GOT3 (cell line): ENCODE measurements at places on chromosomes 16 and 17.

DNA sequence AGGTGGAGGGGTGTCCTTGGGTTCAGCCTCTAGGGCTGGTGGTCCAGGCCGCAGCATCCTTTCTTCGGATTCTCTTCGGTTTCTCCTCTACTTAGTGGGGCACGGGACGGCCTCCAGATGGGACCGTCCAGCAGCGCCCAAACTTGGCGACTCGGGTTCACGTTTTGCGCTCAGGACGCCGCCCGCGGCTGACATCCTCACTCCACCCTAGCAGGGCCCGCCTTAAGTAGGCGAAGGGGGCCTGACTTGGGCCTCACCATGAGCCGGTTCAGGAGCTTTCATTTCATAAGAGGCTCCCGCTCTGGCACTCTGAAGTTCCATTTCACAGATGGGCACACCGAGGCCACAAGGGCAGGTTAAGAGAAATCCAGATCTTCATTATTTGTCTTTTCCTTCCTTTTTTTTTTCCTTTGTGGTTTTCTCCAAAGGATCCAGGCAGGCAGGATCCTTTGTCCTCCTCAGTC lies 141.2 kb downstream of the SEC14L1 start:
- no peak for DNase-seq

DNA sequence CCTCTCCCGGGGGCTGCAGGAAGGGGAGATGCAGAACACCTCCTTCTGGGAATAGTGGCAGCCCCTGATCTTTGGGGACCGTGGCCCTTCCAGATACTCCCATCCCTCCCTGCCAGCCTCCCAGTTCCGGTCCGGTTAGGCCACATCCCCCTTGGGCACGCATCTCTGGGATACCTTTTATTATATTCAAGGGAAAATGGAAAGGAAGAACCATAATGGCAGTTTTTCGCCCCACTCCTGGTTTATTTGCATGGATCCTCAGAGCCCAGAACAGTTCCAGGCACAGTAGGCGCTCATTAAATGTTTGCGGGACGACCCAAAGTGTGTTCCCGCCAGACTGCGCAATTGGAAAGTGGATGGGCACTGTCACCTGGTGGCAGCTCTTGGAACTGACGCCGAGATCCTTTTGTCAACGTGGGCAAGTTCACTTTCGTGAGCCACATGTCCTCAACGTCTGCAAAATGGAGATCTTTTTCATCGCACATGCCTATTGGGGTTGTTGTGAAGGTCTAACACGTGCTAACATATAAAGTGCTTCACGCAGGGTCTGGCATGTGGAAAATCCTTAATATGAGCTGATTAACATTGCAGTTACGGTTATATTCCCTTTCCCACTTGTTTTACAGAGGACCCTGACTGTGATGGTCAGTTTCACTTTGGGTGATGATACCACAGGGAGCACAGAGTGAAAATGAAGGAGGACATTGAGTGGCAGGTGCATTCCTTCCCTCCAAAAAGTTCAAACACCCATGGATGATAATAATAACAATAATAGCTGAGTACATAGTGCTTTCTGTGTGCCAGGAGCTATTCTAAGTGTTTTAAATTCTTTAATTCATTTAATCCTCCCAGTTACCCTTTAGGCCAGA lies 1.7 kb upstream of the GPRC5B start:
- no peak for DNase-seq

GRCh38 chr16:74807052-74807646 lies 32.5 kb upstream of the FA2H start:
- DNase-seq, result no peak

DNA sequence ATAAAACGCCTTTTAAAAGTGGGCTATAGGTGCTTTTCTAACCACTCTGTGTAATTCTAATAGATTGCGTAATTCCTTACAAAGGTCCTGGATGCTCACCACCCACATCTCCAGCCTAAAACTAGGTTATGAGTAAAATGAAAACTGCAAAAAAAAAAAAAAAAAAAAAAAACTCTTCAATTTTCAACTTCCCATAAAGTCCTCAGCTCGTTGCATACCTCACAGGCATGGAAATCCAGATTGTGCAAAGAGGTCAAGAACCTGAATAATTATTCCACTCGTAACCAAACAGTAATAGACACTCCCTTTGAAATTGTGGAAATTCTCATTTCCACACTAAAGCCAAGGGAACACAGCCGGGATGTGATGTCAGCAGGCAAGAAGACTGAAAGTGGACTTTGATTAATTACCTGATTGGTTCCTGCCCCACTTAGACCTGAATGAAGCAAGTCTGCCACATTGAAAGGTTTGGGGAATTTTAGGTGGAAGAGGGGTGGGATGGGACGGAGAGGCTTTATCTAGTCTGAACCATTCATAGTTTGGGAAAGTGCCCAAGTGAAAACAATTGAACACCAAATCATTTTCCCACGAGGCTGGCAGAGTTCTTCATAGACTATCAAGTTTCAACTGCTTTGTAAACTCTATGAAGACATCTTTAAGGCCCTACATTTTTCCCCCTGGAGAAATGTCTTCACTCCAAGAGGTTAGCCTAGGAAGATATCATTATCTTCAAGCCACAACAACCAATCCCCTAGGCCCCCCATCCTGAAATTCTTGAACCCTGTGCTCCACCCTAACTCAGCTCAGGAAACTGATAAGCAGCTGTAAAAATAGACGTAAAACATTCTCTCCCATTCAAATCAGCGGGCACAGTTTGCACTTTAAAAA lies 49.1 kb upstream of the TANC2 start:
- no peak for DNase-seq

GRCh38 chr16:4557973-4558372 lies 1.8 kb downstream of the C16orf96 start:
- no peak for DNase-seq

- no peak for DNase-seq
Observed at GRCh38 chr17:79176792-79177601, 102.4 kb downstream of the ENGASE start.

DNA sequence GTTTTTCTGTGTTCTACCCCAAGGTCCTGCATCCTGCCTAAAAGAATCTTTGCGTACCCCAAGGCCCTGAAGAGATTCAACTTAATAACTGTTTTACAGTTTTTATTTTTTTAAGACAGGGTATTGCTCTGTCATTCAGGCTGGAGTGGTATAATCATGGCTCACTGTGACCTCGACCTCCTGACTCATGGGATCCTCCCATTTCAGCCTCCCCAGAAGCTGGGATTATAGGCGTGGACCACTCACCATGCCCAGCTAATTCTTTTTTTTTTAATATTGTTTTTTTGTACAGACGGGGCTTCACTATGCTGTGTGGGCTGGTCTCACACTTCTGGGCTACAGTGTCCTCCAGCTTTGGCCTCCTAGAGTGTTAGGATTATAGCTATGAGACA lies 9.3 kb upstream of the FAAP100 start:
- DNase-seq, result no peak

- DNase-seq, result peak; percentile 88
Observed at GRCh38 chr17:4366327-4367063, at the start of gene UBE2G1. Gene UBE2G1 (minus strand): TSS chr17:4366675. CDS start chr17:4366316, 359 bp downstream.

DNA sequence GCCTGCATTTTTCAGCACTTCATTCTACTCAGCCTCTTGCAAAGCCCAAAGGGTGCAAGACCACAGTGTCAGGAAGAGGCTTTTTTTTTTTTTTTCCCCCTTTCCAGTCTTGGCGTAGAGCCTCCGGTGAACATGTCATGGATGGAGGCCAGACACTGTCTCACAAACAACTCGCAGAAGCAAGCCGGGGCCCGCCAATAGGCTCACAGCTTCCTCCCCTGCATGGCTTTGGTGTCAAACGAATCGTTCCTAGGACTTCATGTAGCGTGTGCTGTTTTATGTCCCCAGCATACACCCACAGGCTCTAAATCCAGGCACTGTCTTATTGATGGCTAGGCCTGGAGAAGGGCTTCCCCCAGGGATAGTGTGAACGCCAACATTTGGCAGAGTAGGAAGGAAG lies 457.7 kb upstream of the MAF start:
- no peak for DNase-seq

DNA sequence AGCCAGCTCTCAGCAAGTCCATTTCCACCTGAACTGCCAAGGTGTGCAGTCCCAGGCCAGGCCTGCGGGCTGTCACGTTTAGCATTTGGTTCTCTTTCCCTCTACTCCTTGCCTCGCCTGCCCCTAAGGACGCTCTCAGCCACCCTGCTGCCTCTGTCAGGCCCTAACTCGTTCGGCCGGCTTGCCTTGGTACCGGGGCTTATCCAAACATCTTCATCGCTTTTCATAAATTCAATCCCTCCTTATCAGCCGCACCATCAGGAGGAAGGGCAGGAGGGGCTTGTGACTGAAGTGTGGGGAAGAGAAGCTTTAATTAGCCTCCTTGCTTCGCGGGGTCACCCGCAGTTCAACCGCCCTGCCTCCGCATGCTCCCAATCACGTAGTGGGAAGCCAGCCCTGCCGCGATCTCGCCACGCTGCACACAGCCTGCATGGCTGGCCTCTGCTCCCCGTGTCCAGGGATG lies 231.1 kb downstream of the SOX9 start:
- DNase-seq, result no peak

DNA sequence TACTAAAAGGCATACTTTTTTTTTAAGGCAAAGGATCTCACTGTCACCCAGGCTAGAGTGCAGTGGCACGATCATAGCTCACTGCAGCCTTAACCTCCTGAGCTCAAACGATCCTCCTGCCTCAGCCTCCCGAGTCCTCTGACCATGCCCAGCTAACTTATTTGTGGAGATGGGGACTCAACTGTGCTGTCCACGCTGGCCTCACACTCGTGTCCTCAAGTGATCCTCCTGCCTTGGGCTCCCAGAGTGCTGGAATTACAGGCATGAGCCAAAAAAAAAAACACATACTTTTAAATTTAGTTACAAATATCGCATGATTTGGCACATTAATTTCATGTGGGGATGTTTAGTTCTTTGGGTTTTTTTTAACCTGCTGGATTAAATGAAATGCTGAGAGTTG lies 207.7 kb upstream of the CHMP6 start:
- no peak for DNase-seq

GRCh38 chr16:72262711-72263110 lies 90.8 kb upstream of the PMFBP1 start:
- no peak for DNase-seq

DNA sequence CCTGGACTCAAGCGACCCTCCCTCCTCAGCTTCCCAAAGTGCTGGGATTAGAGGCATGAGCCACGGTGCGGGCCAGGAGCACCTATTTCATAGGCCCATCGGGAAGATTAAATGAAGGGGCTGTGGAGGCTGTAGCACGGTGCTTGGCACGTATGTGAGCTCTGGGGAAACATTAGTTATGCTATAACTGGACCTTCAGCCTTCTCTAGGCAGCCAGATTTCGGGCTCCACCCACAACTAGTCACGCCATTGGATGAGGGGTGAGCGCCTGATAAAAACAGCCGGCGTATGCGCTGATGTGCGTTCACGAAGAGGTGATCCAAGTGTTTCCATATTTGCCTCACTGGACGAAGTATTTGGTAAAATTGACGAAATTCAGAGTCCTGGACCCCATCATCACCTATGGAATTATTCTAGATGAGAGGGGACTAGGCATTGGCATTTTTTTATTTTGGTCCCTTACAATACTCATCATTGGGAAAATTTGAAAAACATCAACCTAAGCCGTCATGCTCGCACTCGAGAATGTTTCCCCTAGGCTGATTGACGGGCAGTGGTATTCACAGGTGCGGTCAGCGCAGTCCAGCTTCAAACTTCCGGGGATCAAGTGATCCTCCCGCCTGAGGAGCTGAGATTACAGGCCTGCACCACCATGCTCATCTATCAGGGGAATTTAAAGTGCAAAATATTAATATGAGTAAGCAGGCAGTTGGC lies 1.8 kb upstream of the ANKRD11 start:
- no peak for DNase-seq

DNA sequence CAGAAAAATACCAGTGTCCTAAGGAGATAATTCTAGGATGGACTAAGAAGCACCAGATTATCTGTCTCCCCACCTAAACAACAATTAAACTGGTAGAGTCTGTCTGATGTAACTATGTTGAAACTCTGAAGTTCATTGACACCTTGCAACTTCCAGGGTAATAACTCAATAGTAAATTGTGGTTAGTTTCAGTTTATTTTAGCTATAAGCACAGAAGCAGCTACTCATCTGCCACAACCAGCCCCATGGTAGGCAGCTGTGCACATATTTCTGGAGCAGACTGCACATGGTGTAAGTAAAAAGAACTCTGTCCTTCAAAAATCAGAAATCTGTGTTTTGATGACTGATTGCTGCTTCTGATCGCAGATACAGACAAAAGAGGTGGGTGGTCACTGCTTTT lies 852.1 kb downstream of the CDH11 start:
- no peak for DNase-seq

GRCh38 chr16:72989579-72990551 lies 58.1 kb downstream of the ZFHX3 start:
- no peak for DNase-seq

GRCh38 chr17:31487648-31488263 lies 96.3 kb downstream of the RAB11FIP4 start:
- no peak for DNase-seq

DNA sequence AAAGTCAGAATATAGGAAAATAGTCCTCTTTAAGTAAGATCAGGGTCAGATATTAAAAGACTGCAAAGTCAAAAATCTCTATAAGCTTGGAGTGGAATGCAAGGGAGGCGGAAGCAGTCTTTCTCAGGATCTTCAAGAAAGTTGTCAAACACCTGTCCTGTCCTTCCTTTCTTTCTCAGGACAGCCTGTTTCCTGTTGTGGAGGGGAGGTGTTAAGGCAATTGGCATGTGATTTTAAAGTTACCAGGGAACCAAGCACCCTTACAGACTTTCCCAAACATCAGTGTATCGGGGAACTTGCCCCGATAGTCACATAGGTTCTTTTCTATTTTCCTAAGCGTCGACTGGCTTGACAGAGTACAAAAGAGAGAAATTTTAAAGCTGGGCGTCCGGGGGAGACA lies 2.1 kb downstream of the ATP5PD start:
- no peak for DNase-seq

- no peak for DNase-seq
Observed at GRCh38 chr17:44623070-44623725, 33.1 kb upstream of the MEIOC start.

DNA sequence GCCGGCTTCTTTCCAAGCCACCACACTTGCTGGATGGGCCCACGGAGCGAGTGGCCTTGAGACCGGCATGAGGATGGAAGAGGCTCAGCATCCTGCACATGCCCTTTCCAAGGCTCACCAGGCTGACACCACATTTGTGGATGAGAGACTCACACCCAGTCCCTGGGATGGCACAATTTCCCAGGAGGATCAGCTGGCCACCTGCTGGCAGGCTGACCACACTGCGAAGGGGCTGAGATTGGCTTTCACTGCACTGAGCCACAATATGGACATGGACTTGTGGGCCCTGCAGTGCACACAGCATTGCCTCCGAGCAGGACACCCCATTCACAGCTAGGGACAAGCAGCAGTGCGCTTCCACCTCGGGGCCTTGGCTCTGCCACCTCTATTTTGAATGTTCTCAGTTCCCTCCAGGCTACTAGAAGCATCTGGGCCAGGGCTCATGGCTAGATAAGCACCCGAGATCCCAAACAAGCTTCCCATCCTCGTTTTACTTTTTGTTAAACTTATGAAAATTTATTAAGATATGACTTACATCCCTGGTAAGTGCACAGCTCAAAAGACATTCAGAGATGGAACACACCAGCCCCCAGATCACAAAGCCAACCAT lies 25.3 kb upstream of the KSR1 start:
- DNase-seq, result no peak

- DNase-seq, result no peak
Observed at GRCh38 chr16:4321286-4322120, 5.6 kb downstream of the GLIS2 start.

GRCh38 chr16:46859719-46860152 lies 24.4 kb upstream of the GPT2 start:
- DNase-seq, result peak; percentile 47
